ENCODE measurements at places on chromosomes 16 and 17.
A peak's percentile ranks its signal among the peaks of the same experiment; 100 is the strongest.

GRCh38 chr16:17983847-17984639 is 352.5 kb downstream of the NPIPA8 start:
- no peak for DNase-seq
- H3K36me3 ChIP-seq = no peaks in the 10 kb centered on the region
- no peaks in the 10 kb centered on the region for H3K27me3 ChIP-seq
- no peak overlapping the region for H3K27ac ChIP-seq
- H3K4me3 ChIP-seq = no peak overlapping the region

- H3K27ac ChIP-seq = no peak overlapping the region
- H3K4me3 ChIP-seq = no peak overlapping the region
- H3K27me3 ChIP-seq = no peaks in the 10 kb centered on the region
- DNase-seq = no peak
- H3K36me3 ChIP-seq = no peaks in the 10 kb centered on the region
Measured at GRCh38 chr17:35294756-35295155, 51.9 kb downstream of the SLFN5 start.

- H3K27ac ChIP-seq = no peak overlapping the region
- H3K27me3 ChIP-seq = no peaks in the 10 kb centered on the region
- H3K36me3 ChIP-seq = no peaks in the 10 kb centered on the region
- H3K4me1 ChIP-seq = no peaks in the 10 kb centered on the region
Measured at GRCh38 chr16:62408760-62409159, 372.5 kb upstream of the CDH8 start.

- no peaks in the 10 kb centered on the region for H3K4me1 ChIP-seq
- H3K36me3 ChIP-seq = no peaks in the 10 kb centered on the region
- H3K4me3 ChIP-seq = no peak overlapping the region
- no peak for DNase-seq
Measured at GRCh38 chr17:48258331-48258730, 150.8 kb downstream of the SNX11 start.

- H3K4me1 ChIP-seq = peaks cover 4% of the 10 kb centered on the region
- no peaks in the 10 kb centered on the region for H3K36me3 ChIP-seq
- H3K27ac ChIP-seq = no peak overlapping the region
Measured at GRCh38 chr16:15574614-15574948, 68.4 kb downstream of the MARF1 start.

DNA sequence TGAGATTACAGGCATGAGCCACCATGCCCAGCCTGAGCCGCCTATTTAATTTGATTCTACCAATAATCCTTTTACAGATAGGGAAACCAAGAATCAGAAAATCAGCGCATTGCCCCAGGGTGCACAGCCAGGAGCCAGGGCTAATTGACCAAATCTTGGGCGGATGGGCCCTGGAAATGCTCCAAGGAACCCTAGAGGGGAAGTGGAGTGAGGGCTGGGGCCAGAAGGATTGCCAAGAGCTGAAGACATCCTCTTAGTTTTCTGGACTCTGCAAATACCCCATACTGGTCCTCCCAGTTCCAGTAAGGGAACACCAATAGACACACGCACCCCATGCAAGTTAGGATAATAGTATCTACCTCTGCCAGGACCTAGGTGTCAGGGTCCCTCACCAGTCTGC is 3.8 kb downstream of the FHOD1 start:
- H3K4me3 ChIP-seq = peak overlapping the region; percentile 60
- H3K27ac ChIP-seq = peak overlapping the region; percentile 95
- H3K27me3 ChIP-seq = no peaks in the 10 kb centered on the region
- H3K36me3 ChIP-seq = peaks cover 5% of the 10 kb centered on the region

DNA sequence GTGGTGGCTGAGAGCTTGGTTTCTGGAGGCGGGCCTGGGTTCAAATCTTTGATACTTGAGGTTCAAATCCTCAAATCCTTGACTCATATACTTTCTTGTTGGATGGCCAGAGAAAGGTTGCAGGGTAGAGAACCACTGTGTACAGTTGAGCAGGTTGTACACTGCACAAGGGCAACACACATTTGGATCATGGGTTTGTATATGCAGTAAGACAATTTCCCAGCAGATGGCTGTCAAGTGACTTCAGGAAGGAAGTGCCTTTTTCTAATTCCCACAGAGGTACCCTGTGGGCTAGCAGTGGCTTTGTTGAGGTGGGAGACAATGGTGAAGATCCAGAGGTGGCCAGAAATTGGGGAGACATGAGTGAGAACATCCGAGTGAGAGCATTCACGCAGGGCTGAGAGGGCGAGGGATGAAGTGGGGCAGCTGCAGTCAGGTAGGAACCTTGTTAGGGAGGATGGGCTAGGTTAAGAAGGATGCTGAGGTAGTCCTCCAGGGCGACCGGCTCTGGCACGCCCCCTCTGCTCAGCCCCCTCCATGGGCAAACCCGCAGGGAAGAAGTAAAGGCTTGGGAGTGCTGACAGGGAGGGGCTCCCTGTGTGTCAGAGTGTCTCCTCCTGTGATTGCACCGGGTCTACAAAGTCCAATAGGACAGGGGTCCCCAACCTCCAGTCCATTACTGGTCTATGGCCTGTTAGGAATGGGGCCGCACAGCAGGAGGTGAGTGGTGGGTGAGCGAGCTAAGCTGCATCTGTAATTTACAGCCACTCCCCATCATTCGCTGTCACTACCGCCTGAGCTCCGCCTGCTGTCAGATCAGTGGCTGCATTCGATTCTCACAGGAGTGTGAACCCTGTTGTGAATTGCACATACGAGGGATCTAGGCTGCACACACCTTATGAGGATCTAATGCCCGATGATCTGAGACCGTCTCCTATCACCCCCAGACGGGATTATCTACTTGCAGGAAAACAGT is 2.7 kb downstream of the C16orf89 start:
- no peaks in the 10 kb centered on the region for H3K27me3 ChIP-seq
- no peak for DNase-seq
- H3K4me1 ChIP-seq = peaks cover 8% of the 10 kb centered on the region
- no peaks in the 10 kb centered on the region for H3K36me3 ChIP-seq
- H3K4me3 ChIP-seq = no peak overlapping the region

DNA sequence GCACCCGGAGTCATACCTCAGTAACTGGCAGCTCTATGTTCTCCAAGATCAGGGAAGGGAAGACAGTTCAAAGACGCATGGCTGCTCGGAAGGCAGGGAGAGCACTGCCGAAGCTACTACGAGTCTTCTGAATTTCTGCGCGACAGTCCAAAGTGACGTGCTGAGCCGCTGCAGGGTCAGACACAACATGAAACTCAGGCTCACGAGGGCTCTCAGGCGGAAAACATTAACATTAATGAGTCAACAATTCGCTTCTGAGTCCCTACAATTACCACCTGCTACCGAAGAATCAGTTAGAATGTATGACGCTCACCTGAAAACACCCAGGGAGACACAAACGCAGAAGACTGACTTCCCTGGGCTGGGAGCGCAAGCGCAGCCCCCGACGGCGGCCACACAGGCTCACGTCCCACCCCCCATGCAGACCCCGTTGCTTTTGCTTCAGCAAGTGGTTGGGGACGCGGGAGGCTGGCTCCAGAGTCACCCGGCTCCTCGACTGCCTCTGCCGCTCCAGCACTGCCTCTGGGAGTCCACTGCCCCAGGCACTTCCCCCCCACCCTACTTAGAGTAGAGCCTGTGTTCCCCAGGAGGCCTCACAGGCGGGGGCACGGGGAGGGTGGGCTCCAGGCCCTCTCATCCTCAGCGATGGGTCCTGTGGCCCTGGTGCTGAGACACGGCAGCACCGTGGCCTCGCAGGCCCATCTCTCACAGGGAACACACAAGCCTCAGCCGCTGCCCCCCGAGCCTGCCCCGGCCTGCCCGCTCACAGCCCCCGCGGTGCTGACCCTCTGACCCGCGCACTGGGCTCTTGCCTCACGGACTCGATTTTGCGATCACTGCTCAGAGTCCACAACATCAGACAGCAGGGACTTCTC is 38.9 kb downstream of the LMF1 start:
- no peak overlapping the region for H3K27ac ChIP-seq
- H3K36me3 ChIP-seq = no peaks in the 10 kb centered on the region
- no peak overlapping the region for H3K4me3 ChIP-seq
- no peaks in the 10 kb centered on the region for H3K4me1 ChIP-seq
- no peak for DNase-seq
- H3K27me3 ChIP-seq = no peaks in the 10 kb centered on the region

DNA sequence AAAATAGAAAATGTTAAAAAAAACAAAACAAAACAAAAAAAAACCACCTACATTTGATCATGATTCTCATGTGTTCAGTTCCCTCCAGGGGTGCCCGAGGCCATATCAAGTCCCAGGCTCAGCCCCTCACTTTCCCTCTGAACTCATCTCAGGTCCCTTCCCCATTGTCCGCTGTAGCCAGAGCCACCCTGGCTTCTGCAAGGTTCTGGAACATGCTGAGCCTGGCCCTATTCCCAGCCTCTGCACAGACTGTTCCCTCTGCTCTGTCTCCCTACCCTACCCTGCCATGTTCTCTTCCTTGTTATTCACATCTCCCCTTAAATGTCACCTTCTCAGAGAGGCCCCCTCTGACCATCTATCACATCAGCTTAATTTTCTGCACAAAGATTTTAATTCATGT is 46.9 kb downstream of the TK2 start:
- H3K27ac ChIP-seq = peak overlapping the region; percentile 20
- H3K4me3 ChIP-seq = no peak overlapping the region
- no peak for DNase-seq
- H3K4me1 ChIP-seq = peaks cover 27% of the 10 kb centered on the region

DNA sequence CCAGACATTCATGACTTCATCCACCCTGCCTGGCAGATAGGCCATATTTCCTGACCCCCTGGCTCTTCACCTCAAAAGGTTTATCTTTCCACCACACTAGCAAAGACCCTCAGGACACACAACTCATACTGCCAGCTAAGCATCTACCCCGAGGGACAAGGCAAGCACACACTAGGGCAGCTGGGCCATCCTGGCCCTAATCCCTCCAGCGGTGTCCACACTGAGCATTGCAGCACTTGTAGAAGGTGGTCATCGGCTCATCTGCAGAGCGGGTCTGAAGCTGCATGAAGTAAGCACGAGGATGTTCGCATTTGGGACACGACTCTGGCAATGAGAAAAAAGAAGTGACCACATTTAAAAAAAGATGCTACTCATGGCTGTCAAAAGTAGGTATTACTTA is 6.2 kb downstream of the POLR3K start:
- H3K27ac ChIP-seq = no peak overlapping the region
- peaks cover 29% of the 10 kb centered on the region for H3K36me3 ChIP-seq
- no peak for DNase-seq
- no peaks in the 10 kb centered on the region for H3K27me3 ChIP-seq
- H3K4me3 ChIP-seq = no peak overlapping the region
- H3K4me1 ChIP-seq = peaks cover 9% of the 10 kb centered on the region

DNA sequence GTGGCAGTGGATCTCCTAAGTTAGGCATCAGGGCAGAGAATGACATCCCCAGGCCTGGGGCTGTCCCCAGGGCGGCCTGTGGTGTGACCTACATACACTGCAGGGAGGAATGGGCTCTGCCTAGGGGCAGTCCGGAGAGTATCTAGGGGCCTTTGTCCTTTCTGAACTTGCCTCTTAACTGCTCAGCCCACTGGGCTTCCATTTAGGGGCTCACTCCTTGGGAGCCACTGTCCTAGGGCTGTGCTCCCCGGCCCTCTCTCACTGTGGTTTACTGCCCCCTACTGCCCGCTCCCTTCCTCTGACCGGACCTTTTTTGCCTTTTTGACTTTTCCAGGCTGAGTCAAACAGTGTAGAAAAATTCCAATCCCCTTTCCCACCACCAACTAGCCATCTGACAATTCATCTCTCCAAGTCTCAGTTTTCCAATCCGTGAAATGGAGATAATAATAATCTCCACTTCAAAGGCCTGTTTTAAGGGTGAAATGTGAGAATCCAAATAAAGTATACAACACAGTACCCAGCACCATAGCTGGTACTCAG is 66.8 kb downstream of the DNAH3 start:
- peak; percentile 27 for DNase-seq
- H3K36me3 ChIP-seq = no peaks in the 10 kb centered on the region
- no peak overlapping the region for H3K27ac ChIP-seq
- H3K4me3 ChIP-seq = no peak overlapping the region
- no peaks in the 10 kb centered on the region for H3K4me1 ChIP-seq
- no peaks in the 10 kb centered on the region for H3K27me3 ChIP-seq

DNA sequence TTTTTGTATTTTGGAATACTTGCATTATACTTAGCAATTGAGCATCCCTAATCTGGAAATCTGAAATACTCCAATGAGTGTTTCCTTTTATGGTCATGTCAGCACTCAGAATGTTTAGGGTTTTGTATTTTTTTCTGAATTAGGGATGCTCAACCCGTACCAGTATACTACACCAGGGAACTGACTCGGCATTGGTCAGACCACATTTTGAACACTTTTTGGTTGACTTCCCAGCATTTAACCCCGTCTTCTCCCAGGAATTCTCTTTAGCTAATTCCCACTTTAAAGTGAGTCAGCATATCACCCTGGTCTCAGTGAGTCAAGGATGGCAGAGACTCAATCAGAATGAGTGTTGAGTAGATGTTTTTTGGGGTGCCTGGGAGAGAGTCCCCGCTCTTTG is 177.9 kb downstream of the SPECC1 start:
- no peaks in the 10 kb centered on the region for H3K27me3 ChIP-seq
- H3K4me3 ChIP-seq = no peak overlapping the region
- no peak overlapping the region for H3K27ac ChIP-seq
- H3K4me1 ChIP-seq = no peaks in the 10 kb centered on the region

GRCh38 chr17:39716879-39717536 is 13.3 kb downstream of the MIEN1 start:
- peak overlapping the region; percentile 56 for H3K27ac ChIP-seq
- DNase-seq = peak; percentile 60
- H3K4me3 ChIP-seq = no peak overlapping the region
- H3K4me1 ChIP-seq = peaks cover 4% of the 10 kb centered on the region
- H3K27me3 ChIP-seq = no peaks in the 10 kb centered on the region
- H3K36me3 ChIP-seq = peaks cover 87% of the 10 kb centered on the region

DNA sequence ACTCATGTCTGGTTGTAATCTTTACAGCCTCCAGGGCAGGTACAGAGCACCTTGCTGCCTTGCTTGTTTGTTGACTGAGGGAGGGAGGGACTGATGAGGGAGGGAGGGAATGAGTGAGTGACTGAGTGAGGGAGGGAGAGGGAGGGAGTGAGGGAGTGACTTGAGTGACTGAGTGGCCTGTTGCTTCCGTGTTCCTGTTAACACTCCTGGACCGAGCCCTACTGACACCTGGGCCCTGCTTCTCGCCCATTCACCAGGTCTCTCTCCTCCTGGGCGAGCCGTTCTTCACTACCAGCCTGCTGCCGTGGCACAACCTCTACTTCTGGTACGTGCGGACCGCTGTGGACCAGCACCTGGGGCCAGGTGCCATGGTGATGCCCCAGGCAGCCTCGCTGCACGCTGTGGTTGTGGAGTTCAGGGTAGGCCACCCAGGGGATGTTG is 41.2 kb downstream of the PRMT7 start:
- H3K36me3 ChIP-seq = peaks cover 9% of the 10 kb centered on the region
- H3K4me1 ChIP-seq = peaks cover 28% of the 10 kb centered on the region
- no peak overlapping the region for H3K27ac ChIP-seq
- H3K27me3 ChIP-seq = no peaks in the 10 kb centered on the region
- peak; percentile 79 for DNase-seq

- peak overlapping the region; percentile 24 for H3K27ac ChIP-seq
- DNase-seq = peak; percentile 57
- H3K4me1 ChIP-seq = peaks cover 12% of the 10 kb centered on the region
- H3K4me3 ChIP-seq = no peak overlapping the region
- H3K27me3 ChIP-seq = no peaks in the 10 kb centered on the region
- H3K36me3 ChIP-seq = peaks cover 23% of the 10 kb centered on the region
Measured at GRCh38 chr16:56513972-56514371, 5.9 kb downstream of the BBS2 start.

GRCh38 chr16:81349608-81350305 is 35.0 kb downstream of the GAN start:
- no peaks in the 10 kb centered on the region for H3K4me1 ChIP-seq
- H3K4me3 ChIP-seq = no peak overlapping the region
- H3K27me3 ChIP-seq = no peaks in the 10 kb centered on the region
- H3K36me3 ChIP-seq = peaks cover 5% of the 10 kb centered on the region
- H3K27ac ChIP-seq = no peak overlapping the region
- DNase-seq = no peak
